NCI-H1105 treated with DMSO at 0.1 percent for 48 hours (cell line): ENCODE measurements at places on chromosomes 1 and 21.

DNA sequence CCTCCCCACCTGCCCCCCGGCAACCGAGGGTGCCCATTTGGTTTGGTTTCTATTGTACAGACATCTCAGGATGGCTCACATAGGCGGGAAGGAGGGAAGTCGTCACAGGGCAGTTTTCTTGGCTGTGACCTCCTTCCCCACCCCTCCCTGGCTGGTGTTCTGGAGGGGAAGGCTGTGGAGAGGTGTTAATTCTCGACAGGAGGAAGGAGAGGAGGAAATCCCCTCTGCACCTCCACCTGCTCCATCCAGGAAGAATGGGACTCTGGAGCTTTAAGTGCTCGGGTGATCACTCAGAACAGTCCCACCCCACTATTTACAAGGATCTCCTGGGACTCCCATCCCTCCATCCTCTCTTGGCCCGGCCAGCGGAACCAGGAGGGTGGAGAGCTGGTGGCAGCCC, 7.6 kb downstream of the MEX3A start:
- DNase-seq = no peak

DNA sequence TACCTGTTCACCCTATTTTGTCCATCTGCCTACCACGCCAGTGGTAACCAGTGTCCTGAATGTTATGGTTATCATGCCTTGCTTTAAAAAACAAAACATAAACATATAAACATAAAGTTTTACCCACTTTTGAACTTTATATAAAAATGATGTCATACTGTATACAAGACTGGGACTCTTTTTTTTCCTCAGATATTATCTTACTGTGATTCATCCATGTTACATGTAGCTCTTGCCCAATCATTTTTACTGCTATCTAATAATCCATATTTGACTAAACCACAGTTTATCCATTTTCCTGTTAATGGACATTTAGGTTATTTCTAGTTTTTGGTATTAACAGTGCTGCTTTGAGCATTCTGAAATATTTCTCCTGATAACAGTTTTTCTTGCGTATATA, 78.8 kb downstream of the GPR161 start:
- DNase-seq = no peak

DNA sequence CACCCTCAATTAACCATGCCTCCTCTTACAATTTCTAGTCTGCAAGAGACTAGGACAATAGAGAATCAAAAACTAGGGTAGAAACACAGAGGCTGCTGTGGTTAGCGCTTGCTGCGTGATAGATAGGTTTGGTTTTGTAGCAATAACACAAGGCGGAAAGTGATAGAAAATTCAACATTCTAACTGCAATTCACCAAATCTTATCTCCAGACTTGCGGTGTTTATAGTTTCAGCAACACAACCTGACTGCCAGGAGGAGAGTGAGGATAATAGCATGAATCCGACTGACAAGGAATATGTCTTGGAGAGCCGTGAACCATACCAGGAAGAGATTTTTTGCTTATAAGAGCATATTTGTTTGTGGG, 30.7 kb upstream of the IFNAR2 start:
- DNase-seq = no peak

DNA sequence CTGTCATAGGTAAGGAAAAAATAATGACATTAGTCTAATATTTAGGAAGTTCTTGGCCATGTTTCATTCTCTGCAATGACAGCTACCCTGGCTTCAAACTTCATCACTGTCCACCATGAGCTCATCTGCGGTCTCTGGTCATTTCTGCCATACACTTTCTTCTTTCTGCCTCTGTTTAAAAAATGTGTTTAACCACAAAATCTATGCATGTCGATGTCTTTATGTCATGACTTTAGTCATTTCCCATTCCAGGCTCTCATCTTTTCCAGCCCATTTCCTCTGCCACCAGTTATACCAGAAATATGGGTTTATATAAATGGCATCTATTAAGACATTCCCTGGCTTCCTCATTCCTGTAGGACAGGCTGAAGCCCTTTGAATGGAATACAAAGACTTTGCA, 68.5 kb upstream of the DUSP10 start:
- DNase-seq = no peak

- DNase-seq = no peak
Observed at GRCh38 chr1:221643404-221644144, 98.3 kb downstream of the DUSP10 start.

DNA sequence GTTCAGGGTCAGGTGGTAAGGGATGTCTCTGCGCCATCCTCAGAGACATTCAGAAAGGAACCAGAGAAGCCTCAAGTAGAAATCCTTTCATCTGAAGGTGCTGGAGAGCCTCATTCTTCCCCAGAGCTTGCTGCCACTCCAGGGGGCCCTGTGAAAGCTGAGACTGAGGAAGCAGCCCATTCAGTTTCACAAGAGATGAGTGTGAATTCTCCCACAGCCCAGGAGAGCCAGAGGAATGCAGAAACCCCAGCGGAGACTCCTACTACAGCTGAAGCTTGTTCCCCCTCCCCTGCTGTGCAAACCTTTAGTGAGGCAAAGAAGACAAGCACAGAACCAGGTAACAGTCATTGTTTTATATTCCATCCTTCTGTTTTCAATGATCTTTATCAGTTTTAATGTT, 38.7 kb downstream of the ZBTB40 start:
- DNase-seq = no peak

DNA sequence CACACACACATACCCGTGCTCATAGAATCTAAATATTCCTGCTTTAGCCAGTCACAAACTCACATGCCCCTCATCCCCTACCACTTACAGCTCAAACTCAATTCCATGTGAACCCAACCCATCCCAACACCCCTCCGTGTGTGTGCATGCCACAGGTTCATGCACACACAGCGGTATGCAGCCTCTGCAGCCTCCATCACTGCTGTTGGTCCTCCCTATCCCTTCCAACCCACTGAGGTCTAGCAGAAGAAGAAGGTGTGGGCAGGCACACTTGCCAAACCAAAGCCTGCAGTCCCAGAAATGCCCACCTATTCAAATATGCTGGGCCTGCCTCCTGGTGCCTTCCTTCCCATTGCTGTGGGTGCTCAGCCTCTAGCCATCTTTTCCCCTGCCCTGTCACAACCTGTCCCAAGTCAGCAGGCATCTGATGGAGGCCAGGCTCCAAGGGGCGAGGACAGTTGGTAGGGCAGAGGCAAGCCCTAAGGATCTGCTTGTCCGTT, 26.2 kb downstream of the SLC2A1 start:
- DNase-seq = no peak

GRCh38 chr1:94247138-94248094, 10.0 kb upstream of the ARHGAP29 start:
- DNase-seq = peak; percentile 63

DNA sequence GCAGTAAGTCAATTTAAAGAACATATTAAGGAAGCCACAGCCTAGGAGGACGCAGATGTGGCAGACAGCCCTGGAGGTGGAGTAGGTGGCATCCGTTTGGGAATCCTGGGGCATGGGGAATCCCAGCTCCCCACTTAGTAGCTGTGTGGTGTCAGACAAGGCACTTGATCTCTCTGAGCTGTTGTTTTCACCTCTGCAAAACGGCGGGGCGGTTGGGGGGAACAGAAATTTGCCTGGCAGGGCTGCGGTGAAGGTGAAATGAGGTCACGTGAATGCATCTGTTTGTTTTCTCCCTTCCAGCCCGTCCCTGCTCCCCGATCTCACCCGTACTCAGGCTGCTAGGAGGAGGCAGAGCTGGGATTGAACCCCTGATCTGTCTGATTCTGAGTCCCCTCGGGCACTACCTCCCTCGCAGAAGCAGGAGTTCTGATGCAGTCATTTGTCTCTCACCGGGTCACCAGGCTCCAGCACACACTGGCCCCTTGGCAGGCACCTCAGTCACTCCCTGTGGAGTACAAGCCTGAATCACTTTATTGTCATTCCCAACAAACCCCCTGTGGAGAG, 2.2 kb upstream of the LAPTM5 start:
- DNase-seq = no peak

DNA sequence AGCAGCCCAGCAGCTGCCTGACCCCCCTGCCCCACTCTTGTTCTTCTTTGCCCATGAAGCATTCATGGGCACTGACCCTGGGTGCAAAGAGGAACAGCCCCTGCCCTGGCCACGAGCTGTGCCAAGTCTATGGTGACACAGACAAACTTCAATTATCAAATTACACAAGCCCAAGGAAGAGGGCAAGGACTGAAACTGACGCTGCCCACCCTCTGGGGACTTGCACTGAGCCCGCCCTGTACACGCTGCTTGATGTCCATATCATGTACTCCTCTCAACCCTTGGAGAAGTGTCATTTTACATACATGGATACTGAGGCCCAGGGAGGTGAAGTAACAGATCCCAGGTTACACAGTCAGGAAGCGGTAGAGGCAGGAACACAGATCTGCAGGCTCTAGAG, 32.1 kb downstream of the NKAIN1 start:
- no peak for DNase-seq

- DNase-seq = no peak
Observed at GRCh38 chr1:61797045-61797755, 54.9 kb downstream of the PATJ start.

- no peak for DNase-seq
Observed at GRCh38 chr1:59356627-59357026, 59.7 kb downstream of the FGGY start.

DNA sequence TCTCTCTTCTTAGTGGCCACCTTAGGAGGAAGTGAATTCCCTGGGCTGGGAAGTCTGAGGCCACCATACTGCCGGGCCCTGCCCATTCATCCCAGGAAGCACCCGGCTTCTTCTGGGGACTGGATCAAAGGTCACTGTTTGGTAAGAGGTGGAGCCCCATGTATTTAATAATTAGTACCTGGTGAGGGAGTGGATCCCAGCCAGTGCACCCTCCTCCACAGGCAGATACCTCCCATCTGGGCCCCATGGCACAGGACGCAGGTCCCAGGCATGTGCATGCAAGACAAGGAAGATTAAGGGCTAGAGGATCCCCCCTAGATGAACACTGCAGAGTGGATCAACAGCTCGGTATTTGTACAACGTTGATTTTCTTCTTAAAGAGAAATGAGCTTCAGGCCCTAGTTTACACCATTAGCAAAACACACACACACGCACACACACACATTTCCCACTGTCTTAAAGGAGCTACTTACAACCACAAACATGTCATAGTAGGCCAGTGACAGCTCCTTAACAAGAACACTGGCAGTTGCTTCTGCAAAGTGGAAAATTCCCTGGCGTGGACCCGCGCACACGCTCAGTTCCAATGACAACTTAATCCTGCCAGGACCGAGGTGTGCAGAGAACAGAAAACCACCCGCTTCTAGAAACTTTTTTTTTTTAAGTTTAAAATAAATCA, 90.7 kb downstream of the MRPL37 start:
- DNase-seq = no peak

DNA sequence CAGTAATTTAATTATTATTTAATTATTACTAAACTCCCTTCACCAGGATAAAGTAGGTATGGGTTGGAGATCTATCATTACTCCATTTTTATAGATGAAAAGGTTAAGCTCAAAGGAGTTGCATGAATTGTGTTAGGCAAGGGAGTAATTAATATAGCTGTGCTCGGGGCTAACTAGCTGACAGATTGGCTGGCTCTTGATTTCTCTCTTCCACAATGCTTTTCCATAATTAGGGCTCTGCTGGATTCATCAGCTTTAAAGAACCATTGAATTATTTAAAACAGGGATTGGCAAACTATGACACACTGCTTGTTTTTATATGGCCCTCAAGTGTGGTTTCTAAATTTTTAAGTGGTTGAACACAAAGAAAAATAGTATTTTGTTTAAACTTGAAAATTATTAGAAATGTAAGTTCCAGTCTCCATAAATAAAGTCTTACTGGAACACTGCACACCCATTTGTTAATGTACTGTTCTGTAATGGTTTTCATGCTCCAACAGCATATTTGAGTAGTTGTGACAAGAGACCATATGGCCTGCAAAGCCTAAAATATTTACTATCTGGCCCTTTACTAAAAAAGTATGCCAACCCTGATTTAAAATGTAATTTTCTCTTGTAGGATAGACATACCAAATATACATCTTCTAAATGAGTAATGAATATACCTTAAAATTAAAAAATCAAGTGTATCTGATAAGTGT, 76.4 kb downstream of the GDAP2 start:
- no peak for DNase-seq

DNA sequence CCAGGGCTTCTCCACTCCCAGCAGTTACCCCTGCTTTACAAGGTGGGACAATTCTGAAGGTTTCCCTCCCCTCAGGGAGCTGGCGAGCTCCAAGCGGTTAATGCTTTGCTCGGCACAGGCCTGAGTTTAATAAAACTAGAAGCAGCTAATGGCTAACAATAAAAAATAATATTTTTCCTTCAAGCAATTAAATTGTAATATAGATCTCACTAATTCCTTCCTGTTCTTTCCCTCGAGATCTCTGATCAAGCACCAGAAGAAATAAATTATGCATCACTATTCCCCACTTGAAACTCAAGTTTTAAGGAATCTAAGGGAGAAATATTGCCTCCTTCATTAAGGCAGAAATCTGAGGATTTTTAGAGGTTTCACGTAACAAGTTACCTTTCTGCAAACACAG, 42.9 kb downstream of the GLIS1 start:
- no peak for DNase-seq

- DNase-seq = no peak
Observed at GRCh38 chr1:22216210-22216883, 73.5 kb upstream of the WNT4 start.

GRCh38 chr1:28864695-28865094, 49.7 kb upstream of the EPB41 start:
- DNase-seq = no peak

DNA sequence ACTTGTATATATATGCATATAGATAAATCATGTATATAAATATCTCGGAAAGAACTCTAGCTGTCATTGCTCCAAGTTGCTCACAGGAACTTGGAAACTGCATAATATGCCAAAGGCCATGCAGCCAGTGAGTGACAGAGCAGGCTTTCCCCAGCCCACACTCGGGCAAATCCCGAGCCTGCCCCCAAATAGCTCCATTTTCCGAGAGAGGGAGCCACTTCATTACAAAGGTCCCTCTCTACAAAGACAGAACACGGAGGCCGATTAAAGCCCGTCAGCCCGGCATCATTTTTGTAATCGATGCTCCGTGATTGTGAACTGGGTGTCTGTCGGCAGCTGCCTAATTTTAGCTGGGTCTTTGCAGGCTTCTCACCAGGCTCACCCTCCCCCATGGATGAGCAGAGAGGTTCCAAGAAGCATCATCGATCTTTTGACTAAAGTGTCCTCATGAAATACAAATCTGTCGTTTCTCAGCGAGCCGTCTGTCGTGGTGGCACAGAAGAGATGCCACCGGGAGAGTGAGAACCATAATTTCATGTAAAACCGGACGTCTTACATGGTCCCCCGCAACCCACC, 663.9 kb downstream of the PTPRU start:
- peak; percentile 66 for DNase-seq

DNA sequence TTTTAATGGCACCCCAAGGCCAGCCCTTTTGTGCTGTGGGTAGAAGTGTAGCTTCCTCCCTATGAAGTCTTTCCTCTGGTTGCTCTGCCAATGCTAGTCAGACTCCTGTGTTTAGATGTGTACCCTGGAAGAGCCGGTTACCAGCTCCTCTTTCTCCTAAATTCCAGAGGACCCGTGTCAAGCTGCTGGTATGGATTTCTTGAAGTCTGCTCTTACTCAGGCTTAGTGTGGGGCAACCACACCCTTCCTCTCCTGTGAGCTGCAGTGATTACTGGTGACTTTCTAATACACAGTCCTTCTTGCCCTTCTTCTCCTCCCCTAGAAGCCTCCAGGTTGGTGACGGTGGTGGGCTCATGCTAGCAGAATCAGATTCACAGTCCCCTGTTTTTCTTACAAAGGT, 74.1 kb upstream of the AKT3 start:
- DNase-seq = no peak
